ENCODE measurements at places on chromosomes 2 and 18. TPM values are rescaled to one million over a fixed set of nuclear protein-coding genes. Genes with fewer than 3 reads are reported as not detected.
A peak's percentile ranks its signal among the peaks of the same experiment; 100 is the strongest.

DNA sequence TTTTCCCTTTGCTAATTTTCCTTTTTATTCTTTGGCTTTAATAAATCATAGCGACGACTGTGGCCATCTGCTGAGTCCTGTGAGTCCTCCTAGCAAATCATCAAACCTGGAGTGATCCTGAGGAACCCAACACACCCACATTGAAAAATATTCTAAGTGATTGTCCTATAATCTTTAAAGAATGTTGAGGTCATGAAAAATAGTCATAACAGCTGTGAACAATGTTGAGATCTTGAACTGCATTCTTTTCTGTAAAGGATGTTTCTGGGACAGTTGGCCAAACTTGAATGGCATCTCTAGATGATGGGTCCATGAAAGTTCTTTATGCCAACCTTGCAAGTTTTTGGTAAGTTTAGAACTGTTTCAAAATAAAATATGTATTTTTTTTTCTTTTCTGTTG is 53.2 kb upstream of the ADAM23 start:
- no peak for DNase-seq

DNA sequence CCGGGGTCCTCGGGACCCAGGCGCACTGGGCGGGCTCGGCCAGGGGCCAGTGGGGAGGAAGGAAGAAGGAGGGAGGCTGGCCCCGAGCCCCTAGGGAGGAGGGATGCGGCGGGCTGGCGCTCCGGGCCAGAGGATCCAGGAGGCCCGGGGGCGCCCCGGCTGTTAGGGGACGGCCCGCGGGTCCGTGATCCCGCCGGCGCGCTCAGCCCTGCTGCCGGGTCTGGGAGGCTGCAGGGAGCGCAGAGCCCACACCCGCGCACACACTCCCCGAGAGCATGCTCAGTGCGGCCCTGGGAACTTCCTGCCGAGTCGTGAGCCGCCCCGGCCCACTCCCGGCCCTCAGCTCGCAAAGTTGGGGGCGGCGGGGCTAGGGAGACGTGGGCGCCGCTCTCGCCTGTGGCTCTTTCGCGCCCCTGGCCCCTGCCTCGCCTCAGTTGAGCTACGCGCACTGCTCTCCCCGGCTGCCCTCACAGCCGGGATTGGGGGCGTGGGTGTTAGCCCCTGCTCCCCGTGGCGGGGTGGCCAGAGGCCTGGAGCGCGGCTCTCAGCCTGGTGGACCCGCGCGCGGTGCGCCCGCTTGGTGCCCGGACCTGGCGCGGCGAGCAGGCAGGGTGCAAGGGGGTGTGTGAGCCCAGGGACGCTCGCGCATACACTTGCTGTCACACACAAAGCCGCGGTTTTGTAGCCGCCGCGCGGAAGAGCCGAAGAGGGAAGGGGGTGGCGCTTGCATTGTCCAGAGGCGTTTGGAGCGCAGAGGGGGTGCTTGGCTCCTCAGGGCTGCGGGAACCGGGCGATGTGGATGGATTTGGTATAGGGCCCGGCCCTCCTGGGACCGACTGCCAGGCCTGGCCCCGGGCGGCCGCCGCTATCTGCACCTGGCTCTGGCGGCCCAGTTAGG is 132.9 kb upstream of the MGAT5 start:
- peak; percentile 83 for DNase-seq

GRCh38 chr2:120379916-120380893 is 34.3 kb downstream of the INHBB start:
- peak; percentile 15 for DNase-seq

Gene COX7A2L
- total RNA-seq, result 98.4 TPM
